Activated CD4-positive, alpha-beta T cell treated with anti-CD3 and anti-CD28 coated beads, Interleukin-2, amount 10 ng/mL, durations not matched to agents 24 days and 14 days (primary cell): ENCODE measurements at places on chromosomes 6 and 20. TPM values are rescaled to one million over a fixed set of nuclear protein-coding genes. Genes with fewer than 3 reads are reported as not detected.

- peak overlapping the region; percentile 57 for H3K27ac ChIP-seq
- H3K36me3 ChIP-seq, result no peaks in the 10 kb centered on the region
- H3K4me1 ChIP-seq, result peaks cover 42% of the 10 kb centered on the region
- H3K4me3 ChIP-seq, result no peak overlapping the region
Observed at GRCh38 chr20:53930651-53931504, 139.5 kb downstream of the BCAS1 start.

DNA sequence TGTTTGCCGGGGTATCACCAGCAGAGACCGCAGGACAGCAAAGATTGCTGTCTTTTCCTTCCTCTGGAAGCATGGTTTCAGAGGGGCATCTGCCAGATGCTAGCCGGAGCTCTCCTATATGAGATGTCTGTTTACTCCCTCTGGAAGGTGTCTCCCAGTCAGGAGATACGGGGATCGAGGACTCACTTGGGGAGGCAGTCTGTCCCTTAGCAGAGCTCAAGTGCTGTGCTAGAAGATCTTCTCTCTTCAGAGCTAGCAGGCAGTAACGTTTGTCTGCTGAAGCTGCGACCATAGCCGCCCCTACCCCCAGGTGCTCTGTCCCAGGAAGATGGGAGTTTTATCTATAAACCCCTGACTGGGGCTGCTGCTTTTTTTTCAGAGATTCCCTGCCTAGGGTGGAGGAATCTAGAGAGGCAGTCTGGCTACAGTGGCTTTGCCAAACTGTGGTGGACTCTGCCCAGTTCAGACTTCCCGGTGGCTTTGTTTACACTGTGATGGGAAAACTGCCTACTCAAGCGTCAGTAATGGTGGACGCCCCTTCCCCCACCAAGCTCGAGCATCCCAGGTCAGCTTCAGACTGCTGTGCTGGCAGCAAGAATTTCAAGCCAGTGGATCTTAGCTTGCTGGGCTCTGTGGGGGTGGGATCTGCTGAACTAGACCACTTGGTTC lies 133.0 kb upstream of the FLRT3 start:
- no peaks in the 10 kb centered on the region for H3K36me3 ChIP-seq
- H3K27ac ChIP-seq, result no peak overlapping the region
- H3K4me3 ChIP-seq, result no peak overlapping the region
- H3K27me3 ChIP-seq, result no peaks in the 10 kb centered on the region
- DNase-seq, result no peak

DNA sequence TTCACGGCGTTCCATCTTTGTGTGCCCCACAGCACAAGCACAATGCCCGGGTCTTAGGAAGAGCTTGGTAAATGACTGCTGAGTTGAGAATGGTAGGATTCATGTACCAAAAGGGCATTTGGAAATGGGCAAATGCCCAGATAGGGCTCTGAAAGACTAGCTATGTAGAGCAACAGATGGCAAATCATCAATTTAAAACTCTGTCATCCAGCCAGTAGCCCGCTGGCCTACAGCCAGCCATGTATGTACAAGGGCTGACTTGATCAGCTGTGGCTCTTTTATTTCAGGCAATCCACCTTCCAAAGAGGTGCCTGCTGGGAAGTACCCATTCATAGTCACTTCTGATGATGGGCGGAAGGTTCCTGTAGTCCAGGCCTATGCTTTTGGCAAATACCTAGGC lies 35.1 kb downstream of the NT5E start:
- H3K4me1 ChIP-seq, result peaks cover 15% of the 10 kb centered on the region
- no peak for DNase-seq
- no peak overlapping the region for H3K4me3 ChIP-seq
- H3K27me3 ChIP-seq, result no peaks in the 10 kb centered on the region
- no peak overlapping the region for H3K27ac ChIP-seq
- peaks cover 11% of the 10 kb centered on the region for H3K36me3 ChIP-seq

GRCh38 chr6:140602431-140603248 lies 1228.2 kb upstream of the CITED2 start:
- H3K27me3 ChIP-seq, result peaks cover 5% of the 10 kb centered on the region
- peaks cover 1% of the 10 kb centered on the region for H3K4me1 ChIP-seq
- H3K27ac ChIP-seq, result no peak overlapping the region
- DNase-seq, result no peak
- H3K36me3 ChIP-seq, result no peaks in the 10 kb centered on the region

DNA sequence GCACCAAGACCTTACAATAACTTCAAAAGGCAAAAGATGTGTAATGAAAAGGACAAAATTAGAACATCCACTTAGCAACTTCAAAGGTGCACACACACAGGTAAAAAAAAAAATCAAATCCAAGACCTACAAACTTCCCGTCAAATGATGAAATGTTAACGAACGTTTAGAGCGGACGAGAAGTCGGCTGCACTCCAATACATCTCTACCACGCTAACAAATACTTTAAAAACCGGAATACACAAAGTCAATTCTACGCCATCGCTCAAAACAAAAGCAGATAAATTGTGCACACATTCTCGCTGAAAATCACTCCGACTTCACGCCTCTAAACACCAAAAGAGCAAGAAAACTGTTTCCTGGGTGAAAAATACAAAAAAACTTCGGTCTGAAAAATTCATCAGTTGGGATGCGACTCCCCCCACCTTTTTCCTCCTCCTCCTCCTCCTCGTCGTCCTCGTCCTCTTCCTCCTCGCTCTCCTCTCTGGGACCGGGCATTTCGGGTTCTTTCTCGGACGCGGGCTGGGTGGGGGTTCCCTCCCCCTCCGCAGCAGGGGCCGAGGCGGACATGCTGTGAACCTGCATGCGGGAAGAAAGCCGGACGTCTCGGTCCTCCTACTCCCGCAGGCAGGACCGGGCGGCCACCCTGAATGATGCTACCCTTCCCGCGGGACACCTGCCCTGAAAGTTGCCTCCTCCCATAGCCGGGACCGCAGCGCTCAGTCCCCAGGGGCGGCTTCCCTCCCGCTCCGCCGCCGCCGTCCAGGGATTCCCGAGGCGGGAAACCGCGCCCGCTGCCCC lies 712 bp downstream of the DEK start:
- DNase-seq, result peak; percentile 81
- H3K4me3 ChIP-seq, result peak overlapping the region; percentile 95
- H3K27me3 ChIP-seq, result no peaks in the 10 kb centered on the region

DNA sequence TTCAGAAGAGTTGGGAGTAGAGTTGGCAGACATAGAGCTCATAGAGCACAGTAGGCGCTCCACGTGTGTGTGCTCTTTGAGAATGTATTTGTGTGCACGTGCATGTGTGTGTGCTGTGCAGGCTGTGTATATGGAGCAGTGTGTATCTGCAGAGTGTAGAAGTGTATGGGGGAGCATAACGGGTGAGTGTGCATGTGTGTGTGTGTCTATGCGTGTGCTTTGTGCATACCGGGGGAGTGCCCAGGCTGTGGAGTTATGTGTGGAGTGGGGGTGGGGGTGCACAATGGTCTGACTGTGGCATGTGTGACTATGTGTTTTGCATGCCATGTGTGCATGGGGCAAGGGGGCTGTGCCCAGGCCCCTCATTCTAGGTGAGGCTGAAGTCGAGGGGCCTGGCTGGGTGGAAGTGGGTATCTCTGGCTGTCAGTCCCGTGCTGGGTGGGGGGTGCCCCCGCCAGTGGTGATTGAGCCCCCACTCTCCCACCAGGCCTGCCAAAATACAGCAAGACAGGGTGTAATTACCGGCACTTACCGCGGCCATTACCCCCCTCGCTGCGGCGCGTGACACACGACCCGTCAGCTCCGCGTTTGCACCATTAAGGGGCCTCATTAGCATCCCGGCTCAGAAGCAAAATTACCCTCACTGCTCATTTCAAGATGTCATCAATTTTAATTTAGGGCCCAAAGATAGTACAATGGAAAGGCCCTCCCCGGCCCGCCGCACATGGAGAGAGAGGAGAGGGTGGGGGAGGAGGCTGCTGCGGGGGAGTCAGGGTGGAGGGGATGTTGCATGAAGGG lies 39.1 kb downstream of the MDFI start:
- peaks cover 15% of the 10 kb centered on the region for H3K27me3 ChIP-seq
- H3K4me3 ChIP-seq, result no peak overlapping the region
- H3K4me1 ChIP-seq, result peaks cover 1% of the 10 kb centered on the region
- no peaks in the 10 kb centered on the region for H3K36me3 ChIP-seq
- no peak overlapping the region for H3K27ac ChIP-seq
- DNase-seq, result no peak

- no peak overlapping the region for H3K4me3 ChIP-seq
- H3K4me1 ChIP-seq, result peaks cover 23% of the 10 kb centered on the region
- DNase-seq, result no peak
- no peak overlapping the region for H3K27ac ChIP-seq
- no peaks in the 10 kb centered on the region for H3K27me3 ChIP-seq
- peaks cover 49% of the 10 kb centered on the region for H3K36me3 ChIP-seq
Observed at GRCh38 chr20:45810191-45810970, 2.1 kb upstream of the UBE2C start.

- H3K27me3 ChIP-seq, result no peaks in the 10 kb centered on the region
- no peak overlapping the region for H3K27ac ChIP-seq
- no peak overlapping the region for H3K4me3 ChIP-seq
- H3K4me1 ChIP-seq, result no peaks in the 10 kb centered on the region
- H3K36me3 ChIP-seq, result no peaks in the 10 kb centered on the region
- no peak for DNase-seq
Observed at GRCh38 chr20:61873651-61874420, 191.8 kb downstream of the TAF4 start.

DNA sequence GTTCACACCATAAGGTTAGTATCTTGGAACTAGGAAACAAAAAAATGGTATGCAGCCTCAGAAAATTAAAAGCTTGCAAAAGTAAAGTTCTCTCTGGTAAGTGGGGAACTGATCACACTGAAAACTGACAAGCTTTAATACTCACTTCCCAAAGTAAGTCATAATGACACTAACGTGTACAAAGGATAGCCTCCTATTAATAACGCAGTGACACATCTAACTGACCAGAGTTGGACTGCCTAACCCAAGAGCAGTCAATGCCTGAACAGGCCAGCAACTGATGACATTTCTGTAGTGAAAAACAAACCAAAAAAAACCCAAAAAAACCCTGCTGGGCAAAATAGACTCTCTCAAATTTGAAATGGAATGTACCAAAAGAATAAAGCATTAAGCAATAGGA lies 30.7 kb downstream of the CHD6 start:
- H3K27ac ChIP-seq, result no peak overlapping the region
- DNase-seq, result no peak
- no peak overlapping the region for H3K4me3 ChIP-seq
- H3K4me1 ChIP-seq, result no peaks in the 10 kb centered on the region
- H3K27me3 ChIP-seq, result no peaks in the 10 kb centered on the region

The SLC35D3 gene
- total RNA-seq, result not detected in 2 replicates

The ZNF341 gene
- 6.1 and 7.1 TPM in 2 replicates for total RNA-seq

The FRS3 gene
- total RNA-seq, result 4.7 and 6.8 TPM in 2 replicates

The ULBP1 gene
- total RNA-seq, result 0.49 and 0.76 TPM in 2 replicates
